CD8-positive, alpha-beta memory T cell (primary cell): ENCODE measurements at places on chromosomes 12 and 14. TPM values are rescaled to one million over a fixed set of nuclear protein-coding genes. Genes with fewer than 3 reads are reported as not detected.

The NID2 gene
- not detected for total RNA-seq

The PROX2 gene
- 0.33 TPM for total RNA-seq

The OR4K13 gene
- total RNA-seq = not detected

The MMP14 gene
- total RNA-seq = 1.4 TPM

The PIK3C2G gene
- not detected for total RNA-seq
